Activated CD4-positive, alpha-beta T cell treated with anti-CD3 and anti-CD28 coated beads for 48 hours (primary cell): ENCODE measurements at places on chromosomes 12 and 14.

GRCh38 chr12:113236539-113237399 lies 15.5 kb downstream of the TPCN1 start:
- DNase-seq, result no peak

- no peak for DNase-seq
These were observed 59.8 kb upstream of the MDM1 start for GRCh38 chr12:68391937-68392336.

GRCh38 chr12:107229827-107230226 lies 136.5 kb upstream of the CRY1 start:
- DNase-seq, result no peak

DNA sequence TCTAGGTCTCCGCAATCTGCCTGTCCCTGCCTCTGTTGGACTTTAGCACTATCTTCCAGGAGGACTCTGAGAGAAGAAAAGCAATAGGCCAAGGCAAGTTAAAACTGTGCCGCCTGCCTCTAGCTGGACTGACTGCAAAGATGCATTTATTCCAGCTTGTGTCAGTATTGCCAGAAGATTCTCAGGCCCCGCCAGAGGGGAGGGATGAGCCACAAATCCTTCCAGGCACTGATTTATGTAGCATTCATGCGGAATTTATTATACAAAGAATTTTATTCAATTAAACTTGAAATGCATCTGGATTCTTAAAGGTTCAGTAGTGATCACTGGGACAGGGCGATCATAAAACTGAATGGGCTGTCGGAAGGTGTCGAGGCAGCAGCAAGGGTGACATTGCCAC lies 19.8 kb downstream of the MMAB start:
- DNase-seq, result no peak

DNA sequence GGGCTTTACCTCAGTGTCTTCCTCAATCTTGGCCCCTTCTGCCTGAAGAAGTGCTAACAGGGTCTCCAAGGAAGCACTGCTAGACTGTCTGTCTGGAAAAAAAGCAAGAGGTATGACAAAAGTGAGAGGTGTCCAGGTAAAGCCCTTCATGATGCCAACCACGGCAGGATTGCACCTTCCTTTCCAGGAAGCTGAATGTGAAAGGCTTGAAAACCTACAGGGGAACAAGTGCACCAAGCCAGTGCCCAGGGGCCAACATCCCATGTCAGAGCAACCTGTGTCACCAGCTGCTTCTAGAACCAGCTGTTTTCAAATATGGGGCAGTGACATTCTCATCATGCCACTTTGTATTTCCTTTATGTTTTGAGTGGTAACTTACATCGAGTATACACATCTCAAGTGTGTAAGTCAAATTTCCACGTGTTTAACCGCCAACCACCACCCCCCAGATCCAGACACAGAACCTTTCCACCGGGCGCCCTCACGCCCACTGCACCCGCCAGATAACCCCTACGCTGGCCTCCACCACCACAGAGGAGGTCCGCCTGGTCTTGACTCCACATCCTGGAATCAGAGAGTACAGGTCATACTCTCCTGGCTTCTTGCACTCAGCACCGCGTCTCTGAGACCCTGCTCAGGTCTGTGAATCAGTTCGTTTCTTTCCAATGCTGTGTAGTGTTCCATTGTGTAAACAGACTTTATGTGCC lies 27.3 kb downstream of the VPS37B start:
- DNase-seq, result no peak

GRCh38 chr12:124497658-124498057 lies 69.8 kb downstream of the NCOR2 start:
- DNase-seq, result no peak

DNA sequence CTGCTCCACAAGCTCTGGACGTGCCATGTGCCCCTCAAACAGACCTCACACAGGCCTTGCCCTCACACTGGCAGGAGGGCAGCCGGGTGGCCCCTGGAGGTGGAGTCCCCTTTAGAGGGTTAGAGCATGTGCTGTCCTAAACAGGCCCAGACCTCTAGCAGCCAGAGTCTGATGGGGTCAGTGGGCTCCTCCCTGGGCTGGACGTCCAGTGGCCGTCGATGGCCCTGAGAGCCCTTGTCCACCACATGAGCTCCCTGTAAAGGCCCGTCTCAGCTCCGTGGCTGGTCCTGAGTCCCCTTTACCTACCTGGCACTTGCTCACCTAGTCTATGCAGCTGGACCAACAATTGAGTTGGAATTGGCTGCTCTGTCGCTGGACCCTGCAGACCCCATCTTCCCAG lies 3.8 kb downstream of the TMEM179 start:
- no peak for DNase-seq

DNA sequence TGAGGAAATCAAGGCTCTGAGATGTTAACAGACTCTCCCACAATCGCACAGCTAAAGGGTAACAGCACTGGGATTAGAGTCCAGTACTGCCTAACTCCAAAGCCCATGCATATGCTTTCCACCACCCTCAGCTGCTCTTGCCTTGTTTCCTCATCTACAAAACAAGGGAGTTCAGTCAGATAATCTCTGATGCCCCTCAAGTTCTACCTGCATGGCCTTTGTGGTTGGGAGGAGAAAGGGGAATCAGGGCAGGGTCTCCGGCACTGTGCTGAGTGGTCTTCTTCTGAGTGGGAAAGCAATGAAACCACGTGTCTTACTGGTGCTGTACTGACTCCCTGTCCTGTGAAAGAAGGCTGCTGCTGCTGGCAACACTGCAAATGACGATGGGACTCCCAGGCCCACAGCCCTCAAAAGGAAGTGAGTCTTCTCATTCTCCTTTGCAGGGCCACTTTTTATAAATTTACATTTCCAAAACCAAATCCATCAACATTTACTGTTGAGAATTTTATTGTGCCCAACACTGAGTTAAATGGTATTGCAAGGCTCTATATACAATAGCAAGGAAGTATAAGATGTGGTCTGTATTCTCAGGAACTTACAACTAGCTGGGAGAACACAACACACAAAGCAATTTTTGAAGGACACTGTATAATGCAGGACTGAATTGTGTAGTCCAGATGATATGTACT lies 19.7 kb upstream of the DUSP16 start:
- DNase-seq, result peak; percentile 21

DNA sequence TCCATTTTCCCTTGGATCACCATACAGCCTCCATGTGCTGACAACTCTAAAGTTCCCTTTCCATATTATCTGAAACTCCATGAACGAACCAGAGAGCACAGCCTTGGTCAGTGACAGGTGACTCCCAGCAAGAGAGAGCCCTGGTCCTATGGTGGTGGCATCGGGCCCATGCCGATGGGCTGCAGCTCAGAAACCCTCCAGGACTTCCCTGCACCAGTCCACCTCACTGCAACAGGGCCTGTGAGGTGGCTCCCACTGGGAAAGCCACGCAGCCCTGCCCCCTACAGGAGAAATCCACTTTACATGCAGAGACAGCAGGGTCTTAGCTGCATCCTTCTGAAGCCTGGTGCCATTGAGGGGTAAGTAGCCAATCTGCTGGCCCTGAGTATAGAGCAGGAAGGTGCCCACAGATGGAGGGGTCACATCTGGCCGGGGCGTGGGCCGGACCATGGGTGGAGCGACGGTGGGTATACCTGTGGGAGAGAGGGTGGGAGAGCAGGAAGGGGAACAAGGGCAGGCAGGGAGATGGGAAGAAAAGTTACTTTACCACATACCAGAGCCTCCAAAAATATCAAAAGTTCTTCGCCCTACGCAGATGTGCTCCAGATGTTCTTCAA lies 24.7 kb downstream of the RTRAF start:
- peak; percentile 17 for DNase-seq

GRCh38 chr12:51056242-51056641 lies 8.1 kb downstream of the LETMD1 start:
- DNase-seq, result no peak

DNA sequence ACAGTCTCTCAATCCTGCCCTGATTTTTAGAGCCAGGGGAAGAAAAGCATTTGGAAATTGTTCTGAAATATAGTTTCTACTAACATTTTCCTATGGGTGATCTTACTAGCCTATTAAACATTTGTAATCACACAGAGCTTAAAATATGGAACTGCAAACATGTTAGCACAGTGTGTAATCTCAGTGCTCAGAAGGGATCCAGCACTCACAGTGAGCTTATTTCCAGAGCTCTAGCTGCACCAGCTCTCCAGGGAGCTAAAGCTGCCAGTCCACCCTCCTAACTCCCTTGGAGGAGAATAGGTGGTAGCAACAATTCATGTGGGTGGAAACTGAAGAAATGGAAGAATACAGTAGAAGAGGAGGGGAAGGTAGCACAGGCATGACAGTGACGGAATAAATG lies 64.9 kb upstream of the SYT1 start:
- no peak for DNase-seq

DNA sequence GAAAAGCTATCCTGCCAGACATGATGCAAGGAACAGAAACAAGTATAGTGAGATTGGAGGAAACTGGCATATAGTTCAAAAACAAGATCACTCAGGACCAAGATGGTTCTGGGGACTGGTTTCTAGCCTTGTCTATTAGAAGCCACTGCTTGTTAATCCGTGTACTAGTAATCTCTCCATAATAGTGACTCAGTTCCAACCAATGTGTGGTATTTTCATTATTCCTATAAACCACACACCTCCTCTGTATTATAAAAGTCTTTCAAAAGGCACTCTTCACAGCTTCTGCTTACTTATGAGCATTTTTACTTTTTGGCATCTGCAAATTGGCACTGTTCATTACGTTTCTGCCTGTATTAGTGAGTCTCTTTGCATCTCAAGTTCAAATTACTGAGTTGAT lies 140.3 kb downstream of the SLC6A15 start:
- DNase-seq, result no peak

GRCh38 chr14:29045237-29045636 lies 278.6 kb downstream of the FOXG1 start:
- no peak for DNase-seq

GRCh38 chr12:100453951-100454350 lies 19.7 kb upstream of the NR1H4 start:
- DNase-seq, result no peak

- no peak for DNase-seq
These were observed 1007.4 kb upstream of the NOVA1 start for GRCh38 chr14:27605282-27605681.

DNA sequence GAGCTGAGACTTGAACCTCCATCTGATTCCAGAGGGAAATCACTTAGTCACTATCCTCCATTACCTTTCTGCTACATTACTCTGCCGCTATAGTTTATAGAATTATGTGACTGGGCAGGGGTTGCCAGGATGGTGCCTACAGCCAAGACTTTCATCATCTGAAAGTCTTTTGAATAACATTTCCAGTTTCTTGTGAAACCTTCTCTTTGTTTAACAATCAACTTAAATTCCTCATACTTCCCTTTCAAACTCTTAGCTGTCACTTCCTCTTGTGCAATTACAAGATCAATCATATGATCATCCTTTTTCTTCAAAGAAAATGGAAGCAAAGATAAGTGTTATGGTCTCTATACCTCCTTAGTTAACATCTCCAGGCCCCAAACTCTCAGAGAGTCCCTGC lies 25.4 kb upstream of the PELI2 start:
- DNase-seq, result no peak

GRCh38 chr14:71448431-71449315 lies 483.6 kb upstream of the RGS6 start:
- no peak for DNase-seq
